ENCODE measurements at places on chromosomes 3 and 15. TPM values are rescaled to one million over a fixed set of nuclear protein-coding genes. Genes with fewer than 3 reads are reported as not detected.

The EIF2B5 gene
- polyA plus RNA-seq, result 29.8 TPM

The ACKR2 gene
- not detected for polyA plus RNA-seq

The KLHL40 gene
- not detected for polyA plus RNA-seq

- no peak for DNase-seq
These were observed at the start of gene CD200 for GRCh38 chr3:112333002-112333380. Gene CD200, plus strand, starts transcription at chr3:112333156. Its CDS starts 57 bp downstream, at chr3:112333213.

GRCh38 chr3:183824761-183825455 lies 469 bp downstream of the MAP6D1 start:
- DNase-seq, result no peak

- no peak for DNase-seq
These were observed 385.3 kb downstream of the NTRK3 start for GRCh38 chr15:87871258-87871681.

- DNase-seq, result no peak
These were observed 78.7 kb downstream of the ITPR1 start for GRCh38 chr3:4571690-4572334.

The MYO1E gene
- polyA plus RNA-seq, result 44.6 TPM

DNA sequence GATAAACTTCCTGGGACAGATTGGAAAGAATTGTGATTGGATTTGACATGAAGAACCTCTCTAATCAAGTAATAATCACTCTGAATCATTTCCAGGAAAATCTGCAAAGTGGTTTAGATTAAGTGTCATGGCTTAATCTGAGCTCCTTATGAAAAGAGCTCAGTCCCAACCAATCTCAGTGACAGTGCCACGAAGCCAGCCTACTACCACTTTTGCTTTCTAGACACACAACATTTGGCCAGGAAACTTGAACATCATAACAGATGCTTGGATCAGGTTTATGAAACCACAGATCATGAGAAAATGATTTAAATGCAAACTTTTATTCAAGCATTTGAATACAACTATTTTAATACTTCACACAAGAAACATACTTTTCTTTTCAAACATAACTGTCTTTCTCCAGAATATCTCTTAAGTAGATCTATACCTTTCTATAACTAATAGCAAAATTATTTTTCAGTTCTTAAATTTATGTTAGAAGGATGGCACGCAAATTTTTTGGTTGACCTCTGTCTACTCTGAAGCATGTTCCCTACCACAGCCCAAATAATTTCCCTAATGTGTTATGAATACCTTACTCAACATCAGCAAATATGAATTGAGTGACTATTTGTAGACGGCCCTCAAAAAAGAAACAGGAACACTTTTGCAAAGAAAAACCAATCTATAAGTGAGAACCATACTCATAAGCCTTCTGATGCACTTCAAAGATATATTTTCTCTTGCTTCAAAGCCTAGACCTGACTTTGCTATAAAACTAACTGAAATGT lies 495.0 kb upstream of the ZNF385D start:
- no peak for DNase-seq

- peak; percentile 51 for DNase-seq
These were observed 34.2 kb upstream of the NR2F2 start for GRCh38 chr15:96296264-96296663.

- peak; percentile 20 for DNase-seq
These were observed 199.5 kb upstream of the LMCD1 start for GRCh38 chr3:8301977-8302735.

DNA sequence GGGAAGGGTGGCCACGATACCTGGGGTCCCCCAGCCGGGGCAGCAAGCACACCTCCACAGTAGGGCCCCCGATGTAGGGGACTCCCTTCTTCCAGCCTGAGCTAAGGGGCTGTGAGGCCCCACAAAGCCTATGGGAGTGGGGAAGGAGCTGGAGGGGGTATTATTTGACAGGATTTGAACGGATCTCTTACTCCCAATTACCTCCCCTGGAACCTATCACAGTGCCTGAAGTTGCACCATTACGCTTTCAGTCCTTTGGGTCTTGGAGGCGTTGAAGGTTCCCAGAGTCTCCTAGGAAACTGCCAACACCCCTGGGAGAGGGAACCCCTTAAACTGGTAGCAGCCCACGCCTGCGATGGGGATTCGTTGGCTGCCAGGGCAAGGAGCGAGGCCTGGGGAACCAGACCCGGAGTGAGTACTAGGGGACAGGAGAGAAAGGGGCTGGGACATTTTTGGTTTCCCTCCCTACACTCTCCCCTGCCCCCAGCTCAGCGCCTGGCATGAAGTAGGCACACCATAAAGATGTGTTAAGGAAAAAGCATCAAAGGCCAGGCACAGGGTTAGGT lies 409 bp upstream of the LHFPL4 start:
- DNase-seq, result no peak

The STARD9 gene
- 2.2 TPM for polyA plus RNA-seq

The CFAP100 gene
- polyA plus RNA-seq, result not detected

GRCh38 chr3:65408531-65409175 lies 630.1 kb downstream of the MAGI1 start:
- DNase-seq, result no peak

GRCh38 chr15:58260725-58261267 lies 122.6 kb downstream of the AQP9 start:
- DNase-seq, result no peak

GRCh38 chr3:126155819-126156218 lies 24.6 kb downstream of the ALDH1L1 start:
- DNase-seq, result no peak

DNA sequence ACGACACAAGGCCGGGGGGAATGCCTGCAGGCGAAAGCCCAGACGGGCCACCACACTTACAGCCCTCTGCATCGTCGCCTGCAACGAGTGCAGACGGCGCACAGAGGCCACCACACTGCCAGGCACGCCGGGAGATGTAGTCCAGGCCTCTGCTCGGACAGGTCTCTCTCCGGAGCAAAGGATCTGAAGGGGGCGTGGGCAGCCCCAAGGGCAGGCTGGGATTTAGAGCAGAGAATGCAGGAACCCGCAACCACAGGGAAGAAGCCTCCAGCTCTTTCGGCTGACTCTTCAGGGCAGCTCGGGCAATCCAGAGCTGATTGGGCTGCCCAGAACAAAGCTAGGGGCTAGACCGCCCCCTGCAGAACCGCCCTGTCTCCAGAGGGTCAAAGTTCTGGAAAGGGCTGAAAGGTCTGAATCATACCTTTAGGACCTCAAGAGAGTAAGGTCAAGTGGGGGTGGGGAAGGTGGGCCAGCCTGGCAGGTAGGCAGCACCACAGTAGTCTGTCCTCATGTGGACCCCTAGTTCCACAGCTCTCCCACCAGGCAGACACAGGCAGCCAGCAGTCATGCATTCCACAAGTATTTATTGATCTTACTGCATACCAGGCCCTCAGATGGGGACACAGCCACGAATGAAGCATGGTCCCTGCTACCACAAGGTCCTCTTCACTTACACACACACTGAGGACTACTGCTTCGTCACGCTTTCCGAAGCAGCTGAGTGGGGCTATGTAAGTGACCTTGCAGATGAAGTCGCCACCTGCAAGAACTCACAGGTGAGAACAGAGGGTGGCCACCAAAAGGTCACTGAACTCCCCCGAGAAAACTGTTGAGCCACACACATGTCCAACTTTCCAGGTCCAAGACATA lies at the start of gene AMT:
TSS of gene AMT (minus strand) at position 95 of the 870 bp plus-strand sequence. CDS start at position 72, 23 bp downstream.
- no peak for DNase-seq

- no peak for DNase-seq
These were observed 58.3 kb downstream of the RAB11A start for GRCh38 chr15:65927545-65927944.

The PIERCE2 gene
- polyA plus RNA-seq, result 3.0 TPM

The MYH15 gene
- polyA plus RNA-seq, result 0.61 TPM

GRCh38 chr3:12456441-12456840 lies 27.8 kb upstream of the TSEN2 start:
- DNase-seq, result no peak

DNA sequence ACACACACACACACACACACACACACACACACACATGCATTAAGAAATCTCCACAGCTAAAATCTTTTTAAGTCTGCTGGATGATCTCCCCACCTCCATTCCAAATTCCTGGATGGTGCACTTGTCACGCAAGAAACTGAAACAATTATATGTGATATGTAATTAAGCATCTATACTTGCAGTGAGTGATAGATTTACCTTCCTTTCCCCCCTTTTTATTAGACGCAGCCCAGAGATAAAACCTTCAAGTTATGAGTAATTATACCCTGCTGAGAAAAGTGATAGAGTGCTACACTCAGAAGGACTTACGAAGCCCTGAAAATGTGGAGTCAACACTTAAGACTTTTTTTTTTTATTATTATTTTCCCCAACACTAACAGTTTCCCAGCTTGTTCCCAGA lies 255.2 kb downstream of the LSAMP start:
- no peak for DNase-seq

DNA sequence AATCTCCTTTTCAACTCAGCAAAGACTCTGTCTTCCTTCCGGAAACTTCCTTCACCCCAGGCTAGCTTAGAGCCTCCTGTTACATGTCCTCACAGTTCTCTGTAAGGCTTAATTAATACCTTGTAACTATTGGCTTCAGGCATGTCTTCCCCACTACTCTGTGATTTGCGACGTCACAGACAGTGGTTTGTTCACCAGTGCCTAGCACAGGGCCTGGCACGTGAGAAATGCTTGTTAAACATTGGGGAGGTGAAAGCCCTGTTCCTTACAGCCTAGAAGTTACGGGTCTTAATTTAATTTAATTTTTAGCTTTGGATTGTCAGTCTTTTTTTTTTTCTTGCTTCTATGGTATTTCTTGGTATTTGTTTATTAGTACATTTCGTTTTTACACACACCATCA lies 36.4 kb upstream of the CACNA2D3 start:
- no peak for DNase-seq

The FRMD5 gene
- 5.2 TPM for polyA plus RNA-seq

- no peak for DNase-seq
These were observed 2.0 kb downstream of the ARID3B start for GRCh38 chr15:74543043-74543422.

DNA sequence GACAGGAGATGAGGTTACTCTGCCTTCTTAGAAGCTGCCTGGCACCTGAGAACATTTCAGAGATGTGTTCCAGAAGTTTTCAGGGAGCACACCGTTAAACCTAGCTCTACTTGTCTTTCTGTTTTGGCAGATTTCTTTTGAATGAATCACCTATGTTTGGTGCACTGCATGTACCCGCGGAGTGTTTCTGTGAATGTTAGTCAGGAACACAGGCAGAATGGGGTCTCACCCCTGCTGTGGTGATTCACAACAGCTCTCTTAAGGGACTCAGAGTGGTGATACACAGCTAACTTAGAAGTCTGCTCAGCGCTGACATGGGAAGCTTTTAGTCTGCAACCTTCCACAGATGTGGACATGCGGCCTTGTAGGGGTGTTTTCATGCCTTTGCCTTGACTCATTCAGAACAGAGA lies 24.0 kb downstream of the TSEN2 start:
- peak; percentile 98 for DNase-seq

The MB21D2 gene
- 14.1 TPM for polyA plus RNA-seq
